ENCODE measurements at places on chromosomes 16 and 17.

DNA sequence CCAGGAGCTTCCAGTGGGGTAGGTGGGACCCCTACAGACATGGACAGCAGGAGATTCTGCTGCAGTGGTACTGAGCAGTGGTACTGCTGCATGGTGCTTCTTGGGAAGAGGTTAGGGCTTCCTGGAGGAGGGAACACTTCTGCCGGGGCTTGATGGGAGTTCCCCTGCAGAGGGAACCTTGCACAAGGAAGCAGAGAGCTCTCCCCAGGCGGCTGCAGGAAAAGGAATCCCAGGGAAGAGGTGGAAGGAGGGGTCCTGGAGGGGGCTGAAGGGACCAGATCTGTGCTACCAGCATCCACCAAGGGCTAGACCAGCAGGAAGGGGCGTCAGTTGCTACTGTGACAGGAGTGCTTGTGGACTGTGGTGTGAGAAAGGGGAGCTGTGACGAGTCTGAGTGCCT, 10.6 kb downstream of the RIPOR1 start:
- DNase-seq = no peak

DNA sequence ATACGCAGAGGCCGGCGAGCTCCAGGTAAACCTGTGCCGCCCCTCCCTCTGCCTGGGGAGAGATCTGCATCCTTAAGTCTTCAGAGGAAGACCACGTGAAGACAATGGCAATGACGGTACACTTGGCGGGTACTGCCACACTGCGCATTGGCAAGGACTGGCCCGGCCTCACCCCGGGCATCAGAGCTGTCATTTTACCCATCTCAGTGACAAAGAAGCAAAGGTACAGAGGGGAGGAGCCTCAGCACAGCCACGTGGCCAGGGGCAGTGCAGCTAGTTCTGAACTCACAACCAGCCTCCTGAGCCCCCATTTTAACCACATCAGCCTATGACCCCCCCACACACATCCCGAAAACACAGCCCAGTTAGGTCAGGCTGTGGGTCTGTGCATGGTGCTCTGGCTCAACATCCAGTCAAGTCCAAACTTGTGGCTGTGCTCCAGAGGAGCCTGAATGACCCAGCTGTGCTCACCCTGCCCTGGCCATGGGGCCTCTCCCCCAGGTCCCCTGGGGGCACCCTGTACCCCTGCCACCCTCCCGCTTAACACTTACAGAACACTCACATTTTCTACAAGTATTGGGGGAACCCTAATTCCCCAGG, 80.6 kb downstream of the C16orf95 start:
- DNase-seq = no peak

GRCh38 chr16:25005445-25006306, 9.5 kb downstream of the ARHGAP17 start:
- DNase-seq = no peak

GRCh38 chr17:81895400-81895799, 3.9 kb downstream of the ANAPC11 start:
- no peak for DNase-seq

GRCh38 chr17:13640551-13640950, 38.8 kb upstream of the HS3ST3A1 start:
- DNase-seq = no peak

All from activated T-cell treated with anti-CD3 and anti-CD28 coated beads, Interleukin-2, amount 50 U/mL, for 24 hours (primary cell).